Astrocyte of the hippocampus (primary cell): ENCODE measurements at places on chromosomes 11 and 22.

DNA sequence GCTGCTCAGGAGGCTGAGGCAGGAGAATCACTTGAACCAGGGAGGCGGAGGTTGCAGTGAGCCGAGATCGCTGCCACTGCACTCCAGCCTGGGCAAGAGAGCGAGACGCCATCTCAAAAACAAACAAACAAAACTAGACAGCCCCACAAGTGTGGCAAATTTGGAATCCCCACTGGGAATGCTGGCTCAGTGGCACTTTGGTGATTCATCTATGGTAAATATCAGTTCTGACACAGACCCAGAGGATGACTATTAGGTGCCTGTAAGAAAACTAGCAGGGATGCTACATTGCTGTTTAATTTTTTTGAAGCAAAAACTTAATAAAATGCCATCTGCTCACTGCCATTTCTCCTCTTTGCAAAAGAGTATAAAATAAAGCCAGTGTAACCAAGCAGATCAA lies 107.9 kb downstream of the NAT10 start:
- DNase-seq: peak; percentile 35

- DNase-seq: no peak
Observed at GRCh38 chr11:133824593-133824992, 20.7 kb downstream of the SPATA19 start.

- DNase-seq: no peak
Observed at GRCh38 chr11:2797741-2798361, 87.7 kb downstream of the CDKN1C start.

DNA sequence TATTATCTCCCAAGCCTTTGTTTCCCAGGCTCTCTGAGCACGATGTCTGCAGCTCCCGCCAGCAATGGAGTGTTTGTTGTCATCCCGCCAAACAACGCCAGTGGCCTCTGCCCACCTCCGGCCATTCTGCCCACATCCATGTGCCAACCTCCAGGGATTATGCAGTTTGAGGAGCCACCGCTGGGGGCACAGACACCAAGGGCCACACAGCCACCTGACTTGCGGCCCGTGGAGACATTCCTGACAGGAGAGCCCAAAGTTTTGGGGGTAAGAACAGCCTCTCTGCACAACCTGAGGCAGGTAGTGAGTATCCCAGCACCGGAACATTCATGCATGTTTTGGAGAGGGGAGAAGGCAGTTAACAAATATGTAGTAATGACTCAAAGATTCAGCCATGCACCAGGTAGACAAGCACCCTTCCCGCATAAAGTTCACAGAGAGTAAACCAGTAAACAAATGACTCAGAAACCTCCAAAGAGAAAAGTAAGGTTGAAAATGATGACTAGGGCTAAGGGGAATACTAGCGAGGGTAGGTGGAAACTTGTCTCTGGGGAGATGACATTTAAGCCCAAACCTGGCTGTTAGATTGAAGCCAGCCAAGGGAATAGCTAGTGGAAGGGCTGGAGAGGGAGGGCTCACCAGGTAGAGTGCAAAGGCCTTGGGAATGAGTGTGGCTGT lies 7.2 kb downstream of the MS4A15 start:
- DNase-seq: no peak

GRCh38 chr11:80309301-80309700 lies 868.5 kb upstream of the TENM4 start:
- DNase-seq: no peak

GRCh38 chr22:46696229-46696518 lies 41.9 kb downstream of the CERK start:
- DNase-seq: no peak

DNA sequence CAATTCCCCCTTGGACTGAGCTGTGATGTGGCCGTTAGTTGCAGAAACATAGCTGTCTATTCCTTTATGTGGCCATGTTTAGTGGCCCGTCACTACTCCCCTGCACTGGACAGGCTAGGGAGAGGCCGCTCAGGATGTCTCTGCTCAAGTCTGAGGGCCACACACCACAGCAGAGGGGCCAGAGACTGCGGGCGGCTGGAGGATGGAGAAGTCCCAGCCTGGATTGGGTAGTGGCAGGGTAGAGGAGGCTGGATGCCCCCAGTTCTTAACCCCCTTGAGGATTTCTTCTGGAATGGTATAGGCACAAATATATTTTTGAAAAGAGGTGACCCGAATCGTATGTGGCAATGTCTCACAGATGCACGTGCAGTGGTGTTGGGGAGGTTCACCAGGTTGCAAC lies 116.4 kb upstream of the B3GAT1 start:
- DNase-seq: no peak

- DNase-seq: no peak
Observed at GRCh38 chr11:60563553-60564235, 48.5 kb downstream of the MS4A13 start.

GRCh38 chr11:111148953-111149352 lies 96.6 kb upstream of the POU2AF2 start:
- DNase-seq: no peak

- DNase-seq: no peak
Observed at GRCh38 chr22:46761539-46762237, 762 bp upstream of the TBC1D22A start.

DNA sequence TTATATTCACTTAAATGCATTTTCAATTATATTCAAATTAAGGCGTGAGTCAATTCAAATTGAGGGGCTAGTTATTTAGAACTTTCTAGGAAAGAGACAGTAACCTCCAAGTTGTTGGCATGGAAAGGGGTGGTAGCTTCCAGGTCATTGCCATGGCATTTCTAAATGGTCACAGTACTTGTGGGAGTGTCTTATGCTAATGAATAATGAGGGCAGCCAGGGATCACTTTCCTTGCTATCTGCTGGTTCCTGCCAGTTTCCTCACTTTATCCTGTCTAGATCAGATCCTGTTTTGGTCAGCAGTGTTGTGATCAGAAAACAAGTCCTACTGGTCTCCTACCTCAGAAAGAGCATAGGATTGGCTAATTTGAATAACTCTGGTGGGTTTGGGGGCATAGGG lies 21.8 kb upstream of the RNASEH2C start:
- no peak for DNase-seq

DNA sequence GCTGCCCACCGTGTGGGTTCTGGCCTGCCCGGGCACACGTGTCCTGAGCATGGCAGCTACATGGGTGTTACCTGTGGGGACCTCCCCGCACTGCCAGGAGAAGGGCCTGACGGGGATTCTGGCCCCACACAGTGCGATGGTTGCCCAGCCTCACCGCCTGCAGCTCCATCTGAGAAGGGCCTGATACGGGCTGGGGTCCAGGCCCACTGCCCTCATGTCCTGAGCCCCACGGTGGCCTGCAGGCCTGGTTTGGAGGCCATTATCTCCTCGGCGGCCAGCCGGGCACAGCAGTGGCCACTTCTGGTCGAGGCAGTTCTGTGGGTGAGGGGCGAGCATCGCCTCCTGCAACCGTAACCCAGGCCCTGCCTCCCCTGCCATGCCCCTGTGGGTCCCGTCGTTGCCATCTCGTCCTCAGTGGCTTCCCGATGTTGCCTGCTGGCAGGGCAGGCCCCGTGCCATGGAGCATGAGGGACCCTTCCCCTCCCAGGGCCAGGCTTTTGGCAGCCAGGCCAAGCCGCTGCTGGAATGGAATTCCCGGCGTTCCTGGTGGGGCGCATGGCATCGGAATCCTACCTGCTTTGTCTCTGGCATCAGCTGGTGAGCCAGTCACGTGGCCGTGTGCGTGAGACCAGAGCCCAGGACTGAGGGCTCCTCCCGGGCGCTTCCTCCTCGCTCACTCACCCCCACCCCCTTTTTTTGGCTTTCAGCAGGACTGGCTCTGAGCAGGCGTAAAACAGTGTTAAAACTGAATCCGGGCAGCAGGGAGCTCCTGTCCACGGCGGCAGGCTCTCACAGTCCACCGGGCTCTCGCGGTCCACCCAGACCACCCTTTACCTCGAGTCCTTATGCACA lies 71.9 kb upstream of the PPARA start:
- peak; percentile 95 for DNase-seq

GRCh38 chr11:83545494-83546260 lies 259.5 kb upstream of the CCDC90B start:
- no peak for DNase-seq

DNA sequence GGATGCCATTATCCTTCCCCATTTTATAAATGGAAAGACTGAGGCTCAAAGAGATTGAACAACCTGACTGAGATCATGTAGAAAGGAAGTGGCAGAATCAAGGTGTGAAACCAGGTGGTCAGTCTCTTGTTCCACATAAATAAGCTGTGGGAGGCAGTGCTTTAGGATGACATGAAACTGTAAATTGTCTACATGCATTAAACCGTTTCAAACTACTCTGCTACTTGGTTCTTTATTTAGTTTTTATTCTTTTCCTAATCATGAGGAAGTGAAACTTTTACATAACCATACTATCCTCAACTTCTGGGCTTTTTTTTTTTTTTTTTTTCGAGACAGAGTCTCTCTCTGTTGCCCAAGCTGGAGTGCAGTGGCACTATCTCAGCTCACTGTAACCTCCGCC lies 34.9 kb downstream of the CADM1 start:
- no peak for DNase-seq

DNA sequence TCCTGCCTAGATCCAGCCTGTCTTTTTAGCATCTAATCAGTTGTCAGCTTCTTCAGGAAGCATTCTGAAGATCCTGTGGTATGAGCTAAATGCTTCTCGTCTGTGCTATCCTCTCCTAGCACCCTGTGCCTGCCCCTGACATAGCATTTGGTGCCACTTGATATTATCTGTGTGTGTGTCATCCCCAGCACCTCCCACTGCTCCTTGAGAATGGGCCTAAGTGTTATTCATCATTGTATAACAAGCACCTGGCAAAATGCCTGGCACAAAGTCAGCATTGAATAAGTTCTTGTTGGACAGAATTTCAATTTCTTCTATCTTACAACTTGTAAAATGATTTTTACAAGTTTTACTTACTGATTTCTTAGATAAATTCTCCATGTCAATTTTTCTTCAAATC lies 28.1 kb upstream of the OLFML1 start:
- peak; percentile 40 for DNase-seq

GRCh38 chr22:46024136-46024840 lies 47.3 kb upstream of the WNT7B start:
- no peak for DNase-seq

DNA sequence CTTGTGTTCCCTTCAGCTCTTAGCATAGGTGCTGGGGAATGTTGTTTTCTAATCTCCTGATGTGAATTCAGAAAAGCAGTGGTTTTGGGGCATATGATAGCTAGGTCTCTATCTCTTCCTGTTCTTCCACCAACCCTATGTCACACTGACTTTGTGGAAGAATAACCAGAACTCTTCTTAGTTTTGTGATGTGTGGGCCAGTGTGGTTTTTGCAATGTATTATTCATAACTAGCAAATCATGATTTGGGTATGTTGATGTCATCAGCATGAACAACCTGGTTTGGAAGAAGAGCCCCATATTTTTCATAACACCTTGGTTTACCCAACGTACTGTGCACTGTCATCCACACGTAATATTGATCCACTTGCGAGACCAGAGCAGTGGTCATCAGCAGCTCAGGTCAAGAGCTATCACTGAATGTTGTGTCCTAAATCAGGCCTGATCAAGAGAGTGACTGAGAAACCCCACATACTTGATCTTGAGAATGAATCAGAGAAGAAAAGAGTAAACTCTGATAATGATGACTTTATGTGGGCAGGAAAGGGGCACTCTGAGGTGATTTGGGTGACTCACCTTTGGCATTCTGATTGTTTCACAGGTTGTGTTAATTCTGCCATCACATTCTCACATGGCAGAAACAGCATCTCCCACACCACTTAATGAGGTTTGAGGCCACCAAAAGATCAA lies 19.4 kb upstream of the MS4A6E start:
- DNase-seq: no peak

DNA sequence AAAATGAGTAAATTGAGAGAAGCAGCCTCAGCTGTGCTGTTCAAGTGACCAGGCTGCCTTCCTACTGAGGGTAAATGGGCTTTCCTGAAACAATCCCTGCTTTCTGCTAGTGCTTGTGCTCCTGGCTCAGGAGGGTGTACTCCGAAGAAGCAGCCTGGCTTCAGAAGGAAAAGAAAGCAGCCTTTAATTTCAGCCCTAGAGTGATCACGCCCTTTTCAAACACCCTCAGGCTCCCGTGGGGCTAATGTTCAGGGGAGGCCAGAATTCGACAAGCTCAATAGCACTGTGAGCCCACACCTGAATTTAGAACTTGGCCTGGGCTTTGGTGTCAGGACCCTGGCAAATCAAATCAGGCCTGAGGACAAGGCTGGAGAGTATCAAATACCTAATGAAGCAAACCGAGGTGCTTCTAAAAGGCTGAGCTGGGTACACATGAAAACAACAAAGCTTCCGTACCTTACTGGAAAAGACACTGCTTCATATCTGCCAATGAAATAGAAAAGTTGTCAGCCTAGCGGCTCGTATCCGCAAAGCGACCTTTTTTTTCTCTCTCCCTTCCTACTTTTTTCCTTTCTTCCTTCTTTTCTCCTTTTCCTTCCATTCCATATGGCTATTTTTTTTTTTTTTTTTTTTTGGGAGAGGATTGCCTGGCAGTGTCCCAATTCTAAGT lies 387.8 kb downstream of the SOX6 start:
- peak; percentile 35 for DNase-seq

DNA sequence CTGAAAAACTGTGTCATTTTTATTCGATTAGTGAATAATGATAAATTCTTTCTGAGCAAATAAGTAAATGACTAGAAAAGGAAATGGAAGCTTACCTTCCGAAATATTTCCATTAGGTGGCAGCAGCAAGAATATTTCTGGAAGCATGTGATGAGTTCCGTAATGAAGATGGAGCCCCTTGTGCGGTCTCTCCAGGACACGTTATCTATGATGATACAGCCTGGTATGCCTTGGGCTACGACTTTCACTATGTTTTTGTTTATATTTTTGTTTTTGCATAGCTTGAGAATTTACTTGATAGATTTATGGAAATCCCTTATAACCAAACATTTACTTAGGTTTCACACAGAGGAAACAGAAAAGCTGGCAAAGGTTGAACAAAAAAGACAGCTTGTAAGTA lies 25.7 kb downstream of the CASP5 start:
- no peak for DNase-seq

DNA sequence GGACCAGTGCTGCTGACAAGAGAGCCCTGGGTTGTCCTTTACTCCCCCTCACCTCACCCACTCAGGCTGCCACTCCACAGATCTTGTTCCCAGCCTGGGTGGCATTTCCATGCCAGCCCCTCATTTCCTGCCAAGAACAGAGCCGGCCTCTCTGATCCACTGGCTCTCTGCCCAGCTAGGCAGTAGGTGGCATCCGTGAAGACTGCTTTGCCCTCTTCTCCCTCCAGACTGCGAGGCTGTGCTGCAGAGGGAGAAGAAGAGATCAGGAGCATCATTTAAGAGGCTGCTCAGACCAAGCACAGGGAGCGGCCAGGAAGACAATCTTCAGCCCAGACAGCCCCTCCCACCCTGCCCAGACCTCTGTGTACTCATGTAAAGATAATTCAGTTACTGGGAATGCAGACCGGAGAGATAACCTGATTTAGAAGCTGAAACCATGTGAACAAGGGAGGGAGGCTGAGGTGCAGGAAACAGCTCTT lies 126.9 kb upstream of the NCAM1 start:
- DNase-seq: peak; percentile 60

DNA sequence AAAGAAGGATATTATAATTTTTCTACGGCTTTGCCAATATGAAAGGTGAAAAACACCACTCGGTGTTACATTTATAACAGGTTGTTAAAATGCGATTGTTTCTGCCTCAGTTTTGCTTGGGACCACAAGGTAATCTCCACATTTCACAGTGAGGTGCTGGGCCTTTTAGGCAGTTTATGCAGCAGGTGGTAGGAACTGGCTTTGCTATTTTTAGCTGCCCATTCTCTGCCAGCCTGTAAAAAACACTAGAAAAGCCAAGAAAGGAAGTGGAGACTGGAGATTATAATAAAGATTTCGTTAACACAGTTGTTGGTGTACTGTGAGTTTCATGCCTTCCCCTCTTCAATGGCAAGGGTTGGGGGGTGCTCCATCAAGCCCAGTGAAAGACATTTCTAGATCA lies 8.0 kb upstream of the MRPL16 start:
- DNase-seq: no peak

GRCh38 chr11:73429121-73429750 lies 53.0 kb downstream of the RELT start:
- peak; percentile 68 for DNase-seq
